ENCODE measurements at places on chromosomes 3 and 15.

DNA sequence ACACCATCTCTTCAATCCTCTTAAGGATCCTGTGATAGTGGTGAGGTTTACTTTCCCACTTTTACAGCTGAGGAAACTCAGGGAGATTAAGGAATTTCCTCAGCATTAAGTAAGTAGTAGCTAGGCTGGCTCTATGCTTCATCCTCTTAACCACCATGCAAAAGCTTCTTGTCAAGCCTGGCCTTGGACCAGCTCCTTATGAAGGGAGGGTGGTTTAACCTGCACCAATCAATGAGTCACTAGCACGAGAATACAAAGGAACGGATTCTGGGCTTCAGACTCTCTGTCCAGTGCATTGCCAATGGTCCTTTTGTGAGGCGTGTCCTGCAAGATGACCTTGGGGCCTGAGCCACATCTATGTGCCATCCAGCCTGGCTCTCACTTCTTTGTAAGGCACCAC is 202.0 kb upstream of the CFAP20DC start:
- DNase-seq: no peak

- peak; percentile 34 for DNase-seq
Measured at GRCh38 chr15:25416693-25417092, 22.1 kb downstream of the UBE3A start.

GRCh38 chr3:72021531-72021930 is 236.6 kb upstream of the PROK2 start:
- no peak for DNase-seq

DNA sequence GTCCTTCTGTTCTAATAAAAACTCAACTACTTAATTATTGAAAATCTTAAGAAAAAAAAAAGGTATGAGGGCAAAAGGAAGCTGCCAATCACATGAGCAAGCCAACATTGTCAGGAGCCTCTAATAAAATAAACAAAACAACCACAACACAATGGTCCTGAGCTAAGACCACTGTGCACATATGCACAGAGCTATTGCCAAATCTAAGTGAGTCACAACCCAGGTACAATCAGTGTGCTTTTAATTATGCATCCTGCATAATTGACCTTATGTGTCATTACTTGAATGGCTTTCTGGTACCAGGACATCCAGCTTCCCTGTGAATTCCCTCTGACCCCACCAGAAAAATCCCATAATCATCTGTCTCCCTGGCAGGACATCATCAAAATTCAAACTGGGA is 639.8 kb downstream of the MAGI1 start:
- DNase-seq: no peak

DNA sequence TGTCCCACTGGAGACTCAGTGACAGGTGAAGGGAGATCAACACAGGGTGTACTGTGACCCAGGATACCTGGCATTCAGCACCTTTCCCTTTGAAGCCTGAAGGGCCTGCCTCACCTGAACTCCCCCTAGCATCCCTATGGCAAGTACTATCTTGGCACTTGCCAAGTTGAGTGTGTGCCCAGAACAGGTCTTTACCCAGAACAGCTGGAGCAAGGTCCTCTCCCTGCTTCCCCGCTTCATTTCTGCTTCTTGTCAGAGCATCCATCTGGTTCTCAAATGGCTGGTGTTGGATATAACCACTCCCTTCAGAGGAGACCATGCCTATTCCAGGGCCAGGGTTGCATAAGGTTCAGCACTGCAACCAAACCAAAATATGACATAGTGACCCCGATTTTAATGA is 73.0 kb downstream of the FAM43A start:
- DNase-seq: no peak

DNA sequence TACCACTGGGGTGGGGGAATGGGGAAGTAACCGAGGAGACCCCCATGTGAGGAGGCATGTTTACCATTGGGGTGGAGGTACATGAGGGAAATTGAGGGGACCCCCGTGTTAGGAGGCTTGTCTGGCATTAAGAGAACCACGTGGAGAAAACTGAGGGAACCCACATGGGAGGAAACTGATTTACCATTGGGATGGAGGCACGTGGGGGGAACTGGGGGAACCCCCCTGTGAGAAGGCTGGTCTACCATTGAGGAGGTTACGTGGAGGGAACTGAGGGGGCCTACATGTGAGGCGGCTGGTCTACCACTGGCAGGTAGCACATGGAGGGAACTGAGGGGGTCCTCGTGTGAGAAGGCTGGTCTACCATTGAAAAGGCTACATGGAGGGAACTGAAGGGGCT is 159.4 kb downstream of the FBLN2 start:
- no peak for DNase-seq

DNA sequence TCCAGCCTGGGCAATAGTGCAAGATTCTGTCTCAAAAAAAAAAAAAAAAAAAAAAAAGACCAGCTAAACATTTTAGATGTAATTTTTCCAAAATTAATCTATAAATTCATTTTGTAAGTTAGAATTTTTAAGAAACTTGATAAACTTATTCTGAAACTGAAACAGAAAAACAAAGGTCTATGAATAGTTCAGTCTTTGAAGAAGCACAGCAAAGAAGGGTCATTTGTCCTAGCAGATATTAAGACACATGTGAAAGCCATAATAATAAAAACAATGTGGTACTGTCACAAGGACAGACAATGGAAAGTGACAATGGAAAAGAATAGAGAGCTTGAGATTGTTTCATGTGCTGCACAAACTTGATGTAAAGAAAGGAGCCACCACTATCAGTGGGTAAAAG is 29.0 kb upstream of the PRSS50 start:
- DNase-seq: no peak

DNA sequence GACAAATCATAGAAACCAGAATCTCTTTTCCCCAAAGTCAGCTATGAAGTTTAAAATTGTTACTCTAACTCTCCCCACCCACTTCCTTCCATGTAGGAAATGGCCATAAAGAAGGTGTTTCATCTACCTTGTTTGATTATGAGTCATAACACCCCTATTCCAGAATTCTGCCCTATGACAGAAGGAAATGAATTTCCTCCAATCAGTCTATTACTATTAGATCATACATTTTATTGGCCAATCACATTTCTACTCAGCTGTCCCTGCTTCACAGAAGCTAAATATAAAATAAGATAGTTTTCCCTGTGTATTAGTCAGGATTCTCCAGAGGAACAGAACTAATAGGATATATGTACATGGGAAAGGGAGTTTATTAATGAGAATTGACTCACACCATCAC is 102.1 kb downstream of the TGFBR2 start:
- DNase-seq: no peak

DNA sequence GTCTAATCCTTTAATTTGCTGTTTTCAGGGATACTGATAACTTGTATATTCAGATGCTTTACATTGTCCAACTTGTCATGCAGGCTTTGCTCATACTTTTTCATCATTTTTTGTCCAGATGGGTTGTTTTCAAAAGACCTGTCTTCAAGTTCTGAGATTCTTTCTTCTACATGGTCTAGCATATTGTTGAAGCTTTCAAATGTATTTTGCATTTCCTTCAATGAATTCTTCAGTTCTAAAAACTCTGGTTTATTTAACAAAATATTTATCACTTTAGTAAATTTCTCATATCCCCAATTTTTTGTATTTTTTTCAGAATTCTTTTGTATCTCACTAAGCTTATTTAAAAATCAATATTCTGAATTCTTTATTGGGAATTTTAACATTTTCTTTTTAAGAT is 388.3 kb upstream of the IL12A start:
- no peak for DNase-seq

DNA sequence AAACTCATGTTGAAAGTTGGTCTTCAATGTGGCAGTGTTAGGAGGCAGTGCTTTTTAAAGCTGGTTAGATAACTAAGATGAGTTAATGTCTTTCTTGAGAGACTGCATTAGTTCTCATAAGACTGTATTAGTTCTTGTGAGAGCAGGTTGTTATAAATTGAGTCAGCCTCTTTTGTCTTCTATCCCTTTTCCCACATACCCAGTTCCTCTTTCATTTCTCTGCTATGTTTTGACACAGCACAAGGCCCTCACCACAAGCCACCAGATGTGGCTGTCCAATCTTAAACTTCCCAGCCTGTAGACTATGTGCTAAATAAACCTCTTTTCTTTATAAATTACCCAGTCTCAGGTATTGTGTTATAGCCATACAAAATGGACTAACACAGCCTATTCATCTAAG is 94.6 kb upstream of the SNTN start:
- no peak for DNase-seq

- DNase-seq: peak; percentile 33
Measured at GRCh38 chr3:69425249-69425648, 39.4 kb upstream of the FRMD4B start.

DNA sequence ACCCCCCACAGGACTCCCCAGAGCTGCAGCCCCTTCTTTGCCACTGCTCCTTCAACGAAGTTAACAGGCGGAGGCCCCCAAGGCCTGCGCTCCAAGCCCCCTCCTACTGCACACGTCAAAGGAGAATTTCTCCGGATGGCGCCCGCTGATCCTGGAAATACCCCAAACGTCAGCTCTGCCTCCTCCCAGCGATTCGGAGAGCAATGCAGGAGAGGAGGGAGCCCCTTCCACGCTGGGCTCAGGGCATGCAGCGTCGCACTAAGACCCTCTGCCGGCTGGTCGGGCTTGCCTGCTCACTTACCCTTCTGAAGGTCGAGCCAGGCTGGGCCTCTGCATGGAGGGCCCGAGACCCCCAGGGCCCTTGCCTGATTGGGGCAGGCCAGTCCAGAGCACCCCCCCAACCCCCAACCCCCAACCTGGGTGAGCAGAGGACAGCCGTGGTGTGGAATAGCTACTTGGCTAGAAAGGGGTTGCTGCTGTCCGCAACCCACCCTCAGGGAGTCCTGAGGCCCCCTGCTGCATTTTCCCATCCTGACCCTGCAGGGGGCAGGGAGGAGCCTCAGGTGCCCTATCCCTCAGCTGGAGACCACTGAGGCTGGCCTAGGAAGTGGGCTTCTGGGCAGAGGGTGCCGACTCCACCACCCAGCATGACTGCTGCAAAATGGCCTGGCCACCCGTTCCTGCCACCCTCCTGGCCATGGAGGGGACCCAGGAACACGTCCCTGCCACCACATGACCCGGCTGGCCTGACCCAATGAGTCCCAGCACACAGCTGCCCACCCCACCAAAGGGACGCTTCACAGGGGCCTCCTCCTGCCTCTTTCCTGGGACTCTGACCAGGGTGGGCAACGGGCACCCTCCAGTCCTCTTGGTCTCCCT is 976 bp downstream of the ATP2B2 start:
- no peak for DNase-seq
